ENCODE measurements at places on chromosomes 11 and 22. TPM values are rescaled to one million over a fixed set of nuclear protein-coding genes. Genes with fewer than 3 reads are reported as not detected.

The TSSK2 gene
- total RNA-seq: not detected

The RASGRP2 gene
- total RNA-seq: 18.0 TPM

The SLC17A6 gene
- not detected for total RNA-seq

The TPBGL gene
- not detected for total RNA-seq

- H3K27me3 ChIP-seq: no peaks in the 10 kb centered on the region
- H3K27ac ChIP-seq: no peak overlapping the region
- no peaks in the 10 kb centered on the region for H3K4me1 ChIP-seq
- H3K4me3 ChIP-seq: no peak overlapping the region
- no peaks in the 10 kb centered on the region for H3K36me3 ChIP-seq
Observed at GRCh38 chr11:93480256-93480655, 62.9 kb downstream of the SMCO4 start.

DNA sequence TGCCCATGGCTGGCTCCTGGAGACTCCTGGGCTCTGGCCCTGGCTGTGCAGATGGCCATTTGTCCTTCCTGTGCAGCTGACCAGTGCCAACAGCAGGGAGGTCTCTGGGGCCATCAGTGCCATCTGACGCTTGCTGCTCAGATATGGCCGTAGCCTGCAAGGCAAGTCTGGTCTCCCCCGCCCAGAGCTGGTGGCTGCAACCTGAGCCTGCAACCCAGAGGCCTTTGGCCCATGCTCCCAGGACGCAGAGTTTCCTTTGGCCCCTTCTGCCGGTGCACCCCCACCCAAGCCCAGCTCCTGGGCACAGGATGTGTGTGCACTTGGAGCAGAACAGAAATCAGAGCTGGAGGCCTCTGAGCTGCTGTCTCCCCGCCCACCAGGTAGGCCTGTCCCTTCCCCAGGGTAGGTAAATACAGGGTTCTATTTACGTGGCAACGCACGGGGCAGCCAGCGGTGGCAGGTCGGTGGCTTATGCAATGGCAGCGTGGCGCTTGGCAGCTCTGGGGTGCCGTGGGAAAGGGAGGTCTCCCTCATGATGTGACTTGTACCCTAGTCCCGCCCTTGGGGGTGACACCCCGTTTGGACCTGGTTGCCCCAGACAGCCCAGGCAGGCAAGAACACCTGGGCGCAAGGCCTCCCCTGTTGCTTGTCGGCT, 21.0 kb upstream of the MYEOV start:
- peaks cover 4% of the 10 kb centered on the region for H3K4me1 ChIP-seq
- H3K27me3 ChIP-seq: no peaks in the 10 kb centered on the region
- no peaks in the 10 kb centered on the region for H3K36me3 ChIP-seq
